Ecto neural progenitor cell (in vitro differentiated cells): ENCODE measurements at places on chromosomes 7 and 10.

DNA sequence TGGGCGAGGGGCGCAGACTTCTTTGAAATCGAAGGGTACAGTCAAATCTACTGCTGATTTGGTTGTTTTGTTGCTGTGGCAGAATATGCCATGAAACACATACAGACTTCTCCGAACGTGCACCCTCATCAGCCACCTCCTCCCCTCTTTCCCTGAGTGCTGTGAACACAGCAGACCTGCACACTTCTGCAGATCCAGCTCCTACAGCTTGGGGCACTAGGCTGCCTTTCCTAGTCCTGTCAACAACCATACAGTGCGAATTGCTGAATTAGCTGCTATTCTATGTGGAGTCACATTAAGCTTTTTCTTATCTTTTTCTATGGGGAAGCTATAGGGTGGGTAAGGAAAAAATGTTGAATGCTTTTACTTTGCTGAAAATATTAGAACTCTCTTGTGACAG is 57.5 kb downstream of the COL17A1 start:
- no peak for DNase-seq

GRCh38 chr10:98433881-98434732 is 12.6 kb downstream of the HPS1 start:
- DNase-seq = no peak

- peak; percentile 52 for DNase-seq
Observed at GRCh38 chr10:68348265-68348741, 15.6 kb upstream of the PBLD start.

- no peak for DNase-seq
Observed at GRCh38 chr7:106765727-106766355, 99.2 kb upstream of the PIK3CG start.

GRCh38 chr10:51389415-51390321 is 309.7 kb downstream of the CSTF2T start:
- peak; percentile 66 for DNase-seq

DNA sequence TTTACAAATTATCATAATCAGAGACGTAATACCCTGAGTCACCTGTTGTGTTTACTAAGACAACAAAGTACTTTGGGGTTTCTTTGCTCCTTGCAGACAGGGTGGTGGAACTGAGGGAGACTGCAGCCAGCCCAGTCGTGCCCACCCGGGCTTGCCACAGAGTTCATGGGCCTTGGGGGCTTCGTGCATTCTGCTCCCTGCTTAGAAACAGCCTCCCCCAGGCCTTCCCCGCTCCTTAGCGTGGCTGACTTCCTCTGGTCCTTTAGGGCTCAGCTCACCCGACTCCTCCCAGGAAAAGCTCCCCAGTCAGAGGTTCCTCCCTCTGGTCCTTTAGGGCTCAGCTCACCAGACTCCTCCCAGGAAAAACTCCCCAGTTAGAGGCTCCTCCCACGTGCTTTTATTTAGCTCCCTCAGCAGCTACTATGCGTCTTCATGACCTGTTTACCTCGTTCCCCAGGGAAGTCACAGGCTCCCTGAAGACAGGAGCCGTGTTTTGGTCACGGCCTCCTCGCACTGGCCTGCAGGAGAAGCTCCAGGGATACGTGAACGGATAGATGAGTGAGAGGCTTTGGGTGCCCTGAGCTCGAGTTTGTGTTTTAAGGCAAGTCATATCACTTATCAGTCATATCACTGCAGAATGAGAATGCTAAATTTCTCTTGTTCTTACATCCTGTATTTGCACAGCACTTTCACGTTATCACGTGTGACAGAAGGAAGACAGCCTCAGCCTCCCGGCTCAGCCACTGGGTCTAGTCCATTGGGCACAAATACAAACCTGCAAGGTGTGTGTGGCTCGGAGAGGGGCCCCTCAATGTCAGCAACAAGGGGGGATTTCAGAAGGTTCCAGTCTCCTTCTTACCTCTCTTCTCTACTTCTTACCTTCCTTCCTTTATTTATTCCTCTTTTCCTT is 52.7 kb upstream of the VIPR2 start:
- DNase-seq = no peak

DNA sequence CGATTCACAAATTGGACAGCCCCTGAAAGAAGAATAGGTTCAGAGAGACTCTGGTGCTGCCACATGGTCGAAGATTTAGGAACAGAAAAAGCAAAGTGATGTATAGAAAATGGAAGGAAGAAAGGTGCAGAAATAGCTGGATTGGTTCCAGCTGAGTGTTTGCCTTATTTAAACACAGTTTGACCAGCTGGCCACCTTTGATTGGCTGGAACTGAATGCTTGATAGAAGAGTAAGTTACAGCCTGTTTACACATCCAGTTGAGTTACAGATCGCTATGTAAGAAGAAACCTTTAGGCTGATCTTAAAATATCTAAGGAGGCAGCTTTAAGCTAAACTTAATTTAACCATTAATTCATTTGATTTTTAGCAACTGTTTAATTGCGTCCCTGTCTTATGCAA is 40.3 kb upstream of the KAT6B start:
- DNase-seq = no peak

DNA sequence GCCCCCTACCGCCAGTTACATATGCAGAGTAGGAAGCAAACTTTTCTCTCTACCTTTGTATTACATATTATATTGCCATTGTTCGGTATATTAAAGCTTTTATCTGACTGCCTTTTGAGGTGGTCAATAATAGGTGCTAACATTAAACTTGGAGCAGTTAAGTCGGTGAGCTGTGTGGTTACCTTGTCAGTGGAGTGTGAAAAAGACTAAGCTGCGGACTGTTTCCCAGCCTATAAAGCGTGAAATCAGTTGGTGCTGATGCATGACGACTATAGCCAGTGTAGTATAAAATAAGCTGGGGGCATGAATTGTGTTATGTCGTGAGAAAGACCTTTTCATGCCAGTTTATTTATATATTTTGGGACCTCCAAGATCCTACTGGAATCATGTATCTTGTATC is 33.7 kb downstream of the R3HCC1L start:
- no peak for DNase-seq

DNA sequence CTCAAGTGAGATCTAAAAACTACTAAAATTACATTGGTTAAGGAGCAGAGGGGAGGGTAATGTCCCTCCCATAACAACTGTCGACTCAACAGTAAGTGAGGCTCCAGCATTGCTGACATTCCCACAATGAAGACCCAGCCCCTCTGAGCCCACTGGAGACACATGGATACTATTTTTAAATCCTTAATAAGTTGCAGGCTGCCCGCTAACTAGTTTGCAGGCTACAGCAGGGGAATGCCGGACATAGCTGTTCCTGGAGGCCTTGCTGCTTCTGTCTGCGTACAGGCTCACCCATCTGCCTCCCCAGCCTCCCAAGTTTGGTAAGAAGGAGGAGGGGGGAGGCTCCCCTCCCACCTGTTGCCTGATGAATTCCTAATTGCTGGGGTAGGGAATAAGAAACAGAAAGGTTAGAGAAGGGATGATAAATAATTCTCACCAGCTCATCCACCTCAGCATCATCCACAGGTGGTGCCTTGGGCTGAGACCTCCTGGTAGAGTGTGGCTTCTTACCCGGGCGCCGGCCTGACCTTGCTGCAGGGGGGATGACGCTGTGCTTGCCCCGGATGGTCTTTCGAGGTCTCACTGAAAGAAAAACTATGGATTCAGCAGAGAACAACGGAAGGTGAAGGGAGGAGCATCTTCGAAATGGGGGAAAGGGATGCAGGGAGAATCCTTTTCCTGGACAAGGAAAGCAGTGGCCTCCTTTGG is 10.1 kb downstream of the FZD9 start:
- DNase-seq = no peak

GRCh38 chr7:151254316-151254715 is 5.8 kb upstream of the SMARCD3 start:
- DNase-seq = no peak

GRCh38 chr10:86500846-86501245 is 20.7 kb downstream of the WAPL start:
- no peak for DNase-seq

DNA sequence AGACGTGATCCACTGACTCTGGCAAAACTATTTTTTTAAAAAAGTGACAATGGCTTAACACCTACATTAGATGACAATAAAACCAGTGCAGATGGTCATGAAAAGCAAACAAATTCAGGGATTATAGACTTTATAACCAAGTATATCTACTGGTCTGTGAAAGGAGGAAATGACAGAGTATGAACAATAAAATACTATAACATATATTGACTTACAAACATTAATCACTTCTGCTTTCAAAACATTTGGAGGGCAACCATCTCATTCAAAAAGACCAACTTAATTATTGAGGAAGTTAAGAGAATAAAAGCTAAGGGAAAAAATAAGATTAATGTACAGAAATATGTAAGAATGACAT is 34.8 kb downstream of the JMJD1C start:
- DNase-seq = no peak

DNA sequence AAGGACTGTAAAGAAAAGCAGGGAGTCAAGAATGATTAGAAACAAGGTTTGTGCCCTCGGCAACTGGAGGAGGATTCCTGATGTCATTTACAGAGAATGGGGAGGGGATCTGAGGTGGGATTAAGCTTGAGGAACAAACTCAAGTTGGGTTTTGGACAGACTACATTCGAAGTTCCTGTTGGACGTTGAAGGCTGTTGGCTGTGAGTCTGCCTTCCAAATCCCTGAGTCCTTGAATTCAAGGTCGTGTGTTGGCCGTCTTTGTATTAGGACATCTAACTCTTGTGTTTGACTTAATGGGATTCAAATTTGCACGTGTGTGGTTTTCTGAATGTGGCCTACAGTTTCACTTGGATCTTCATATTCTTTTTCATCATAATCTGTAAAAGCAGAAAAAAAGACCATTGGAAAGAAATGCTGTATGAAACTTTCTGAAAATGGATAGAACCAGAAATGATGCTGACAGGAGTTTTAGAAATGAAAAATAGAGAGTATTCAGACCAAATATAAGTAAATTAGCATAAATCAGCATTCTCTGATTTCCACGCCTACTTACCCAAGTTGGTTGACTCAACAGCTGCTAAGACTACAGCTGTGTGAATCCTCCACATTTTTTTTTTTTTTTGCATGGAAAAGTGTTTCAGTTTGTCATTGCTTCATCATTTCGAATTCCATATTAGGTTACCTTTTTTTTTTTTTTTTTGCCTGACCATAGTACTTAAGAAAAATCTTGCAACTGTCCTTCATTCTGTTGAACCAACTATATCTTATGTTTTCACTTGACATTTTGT is 94.8 kb downstream of the KIAA1217 start:
- DNase-seq = no peak

DNA sequence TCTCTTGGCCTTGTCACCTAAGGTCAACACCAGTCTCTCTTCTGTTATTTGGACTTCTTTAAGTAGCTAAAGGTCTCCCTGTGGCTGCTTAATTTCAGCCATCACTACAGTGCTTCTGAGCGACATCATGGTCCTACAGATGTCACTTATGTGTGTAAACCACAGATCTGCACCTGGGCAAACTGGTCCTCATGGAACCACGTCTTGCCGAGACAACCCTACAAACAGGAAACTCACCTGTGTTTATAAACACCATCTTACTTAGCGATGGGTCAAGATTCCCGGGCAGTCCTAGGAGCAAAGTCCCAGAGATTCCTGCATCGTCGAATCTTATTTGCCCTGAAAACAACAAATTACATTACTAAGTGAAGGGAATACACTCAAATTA is 27.8 kb downstream of the KLF6 start:
- peak; percentile 24 for DNase-seq

- no peak for DNase-seq
Observed at GRCh38 chr10:125792342-125793300, 17.0 kb upstream of the MMP21 start.

DNA sequence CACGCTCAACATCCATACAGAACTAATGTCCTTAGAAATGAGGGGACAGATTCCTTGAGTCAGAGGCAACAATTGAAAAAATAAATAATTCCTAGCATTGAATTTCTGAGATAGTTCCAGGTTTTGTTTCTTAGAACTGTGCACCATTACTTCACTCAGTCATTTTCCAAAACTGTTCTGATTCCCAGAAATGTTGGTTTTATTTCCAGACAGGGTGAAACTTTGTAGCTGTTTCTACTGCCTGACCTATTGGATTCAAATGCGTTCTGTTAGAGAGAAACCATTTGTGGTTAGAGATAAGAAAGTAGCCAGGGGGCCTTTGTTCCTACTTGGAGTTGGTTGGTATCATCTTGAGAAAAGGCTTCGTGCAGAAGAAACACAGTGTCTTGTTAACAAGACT is 8.1 kb upstream of the DEPP1 start:
- no peak for DNase-seq

- DNase-seq = no peak
Observed at GRCh38 chr10:77027141-77027540, 610.5 kb downstream of the KCNMA1 start.

DNA sequence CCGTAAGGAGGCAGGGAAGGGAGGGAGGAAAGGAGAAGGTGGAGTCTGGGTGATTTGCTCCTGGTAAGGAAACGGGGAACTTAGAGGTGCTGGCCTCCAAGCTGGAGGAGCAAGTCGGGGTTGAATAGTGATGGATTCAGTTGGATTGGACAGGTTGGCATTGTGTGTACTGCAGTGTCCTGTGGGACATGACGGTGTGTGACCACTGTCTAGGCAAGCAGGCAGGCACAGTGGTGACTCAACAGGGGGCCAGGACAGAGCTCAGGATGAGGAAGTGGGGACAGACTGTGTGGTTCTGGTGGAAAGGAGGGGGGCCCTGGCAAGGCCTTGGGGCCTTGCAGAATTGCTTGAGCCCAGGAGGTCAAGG is 48.8 kb downstream of the COL26A1 start:
- no peak for DNase-seq

GRCh38 chr10:97333601-97334369 is 744 bp downstream of the FRAT2 start:
- DNase-seq = peak; percentile 74

DNA sequence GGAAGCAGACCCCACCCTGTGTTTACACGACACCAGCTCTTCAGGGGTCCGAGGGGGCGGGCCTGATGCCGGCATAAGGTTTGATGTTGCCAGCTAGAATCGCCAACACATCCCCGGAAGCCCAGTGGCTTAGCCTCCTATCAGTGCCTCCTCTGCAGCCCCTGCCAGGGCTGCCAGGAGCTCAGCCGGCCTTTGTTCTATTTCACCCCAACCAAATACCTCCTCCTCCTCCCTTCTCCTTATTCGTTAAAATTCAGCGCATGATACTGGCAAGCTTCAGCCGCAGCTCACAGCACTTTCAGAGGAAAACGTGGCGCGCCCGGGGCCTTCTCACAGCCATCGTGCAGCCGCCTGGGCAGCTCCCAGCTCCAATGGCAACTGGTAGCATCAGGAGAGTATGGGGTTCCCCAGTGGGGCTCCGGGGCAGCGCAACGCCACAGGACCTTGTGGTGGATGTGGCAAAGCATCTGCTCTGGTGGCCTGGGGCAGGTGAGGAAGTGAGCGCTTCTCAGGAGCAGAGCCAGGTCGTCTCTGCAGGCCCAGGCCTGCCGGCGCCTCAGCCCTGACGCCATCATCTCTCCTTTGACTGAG is 176.4 kb upstream of the RHEB start:
- DNase-seq = no peak

DNA sequence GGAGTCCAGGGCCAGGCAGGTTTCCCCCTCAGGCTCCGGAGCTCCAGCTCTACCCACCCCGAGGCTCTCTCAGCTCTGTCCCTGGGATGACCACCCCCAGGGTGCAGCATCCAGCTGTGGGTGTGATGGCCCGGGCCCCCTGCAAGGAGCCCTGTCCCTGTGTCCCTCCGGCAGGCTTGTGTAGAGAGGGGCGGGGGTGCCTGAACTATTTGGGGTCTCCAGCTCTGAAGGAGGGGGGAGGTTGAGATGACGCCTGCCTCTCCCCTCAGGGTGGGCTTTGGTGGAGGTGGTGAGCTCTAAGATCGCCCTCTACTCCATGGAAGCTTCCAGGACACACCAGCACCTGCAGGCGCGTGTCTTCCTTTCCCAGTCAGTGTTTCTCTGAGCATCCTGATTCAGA is 39.4 kb downstream of the ADRA2A start:
- no peak for DNase-seq

- no peak for DNase-seq
Observed at GRCh38 chr10:122407375-122408125, 33.0 kb downstream of the PLEKHA1 start.

GRCh38 chr10:98170249-98171117 is 36.0 kb downstream of the R3HCC1L start:
- DNase-seq = peak; percentile 57
